Ascending aorta (tissue), 2 donors: ENCODE measurements at places on chromosomes 13 and 19. TPM values are rescaled to one million over a fixed set of nuclear protein-coding genes. Genes with fewer than 3 reads are reported as not detected.

Gene CPB2
- total RNA-seq, result not detected

Gene ZNF865
- total RNA-seq, result 22.0 TPM

Gene GAPDHS
- total RNA-seq, result not detected

Gene GRK1
- not detected for total RNA-seq

GRCh38 chr13:94658926-94659597, 53.3 kb downstream of the SOX21 start:
- no peak overlapping the region for H3K4me3 ChIP-seq
- no peak for DNase-seq
- no peaks in the 10 kb centered on the region for H3K27me3 ChIP-seq
- H3K4me1 ChIP-seq, result no peaks in the 10 kb centered on the region

GRCh38 chr13:32284927-32285632, 30.1 kb downstream of the ZAR1L start:
- H3K4me3 ChIP-seq, result no peak overlapping the region
- no peaks in the 10 kb centered on the region for H3K27me3 ChIP-seq
- H3K4me1 ChIP-seq, result peaks cover 8% of the 10 kb centered on the region
- H3K36me3 ChIP-seq, result peaks cover 23% of the 10 kb centered on the region
- H3K27ac ChIP-seq, result peak overlapping the region; percentile 79

GRCh38 chr19:14033946-14034345, 2.4 kb downstream of the IL27RA start:
- no peak for DNase-seq
- H3K36me3 ChIP-seq, result no peaks in the 10 kb centered on the region
- no peak overlapping the region for H3K27ac ChIP-seq
- H3K4me3 ChIP-seq, result no peak overlapping the region
- no peaks in the 10 kb centered on the region for H3K4me1 ChIP-seq
- H3K27me3 ChIP-seq, result no peaks in the 10 kb centered on the region
